NCI-H774 (cell line): ENCODE measurements at places on chromosomes 13 and 19.
A peak's percentile ranks its signal among the peaks of the same experiment; 100 is the strongest.

GRCh38 chr13:21698817-21699679 lies 28.2 kb downstream of the FGF9 start:
- no peak for DNase-seq

DNA sequence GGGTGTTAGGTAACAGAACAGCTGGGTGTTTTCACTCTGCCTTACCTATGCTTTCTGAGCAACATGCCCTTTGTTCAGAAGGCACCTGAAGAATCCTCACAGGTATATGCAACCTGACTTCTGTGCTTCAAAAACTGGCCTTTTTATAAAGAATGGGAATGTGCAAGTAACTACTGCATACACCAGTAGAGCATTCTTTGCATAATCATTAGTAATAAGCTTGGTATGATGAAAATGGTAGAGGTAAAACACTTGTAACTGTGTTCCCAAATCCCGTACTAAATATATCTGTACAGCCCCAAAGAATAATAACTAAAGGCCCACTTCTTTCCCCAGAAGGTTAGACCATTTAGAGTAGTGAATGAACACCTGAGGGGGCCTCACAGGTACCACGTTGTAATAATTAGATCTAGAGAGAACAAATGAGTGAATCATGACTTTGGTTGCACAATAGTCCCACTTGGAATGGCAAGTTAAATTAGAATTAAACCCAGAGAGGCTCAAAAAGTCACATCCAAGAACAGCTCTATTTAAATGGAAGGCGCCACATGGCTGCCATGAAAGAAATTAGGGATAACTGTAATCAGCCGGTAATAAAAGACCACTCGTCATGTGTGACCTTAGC lies 413.9 kb downstream of the KLF12 start:
- no peak for DNase-seq

DNA sequence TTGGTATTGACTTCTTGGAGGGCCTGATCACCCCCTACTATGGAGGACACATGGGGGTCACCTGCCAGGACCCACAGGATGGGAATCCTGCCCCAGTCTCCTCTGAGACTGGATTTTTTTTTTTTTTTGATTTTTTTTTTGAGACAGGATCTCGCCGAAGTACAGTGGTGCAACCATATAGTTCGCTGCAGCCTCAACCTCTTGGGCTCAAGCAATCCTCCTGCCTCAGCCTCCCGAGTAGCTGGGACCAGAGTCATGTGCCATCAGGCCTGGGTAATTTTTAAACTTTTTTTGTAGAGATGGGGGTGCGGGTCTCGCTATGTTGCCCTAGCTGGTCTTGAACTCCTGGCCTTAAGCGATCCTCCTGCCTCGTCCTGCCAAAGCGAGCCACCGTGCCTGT lies 14.2 kb upstream of the ADGRE5 start:
- no peak for DNase-seq

DNA sequence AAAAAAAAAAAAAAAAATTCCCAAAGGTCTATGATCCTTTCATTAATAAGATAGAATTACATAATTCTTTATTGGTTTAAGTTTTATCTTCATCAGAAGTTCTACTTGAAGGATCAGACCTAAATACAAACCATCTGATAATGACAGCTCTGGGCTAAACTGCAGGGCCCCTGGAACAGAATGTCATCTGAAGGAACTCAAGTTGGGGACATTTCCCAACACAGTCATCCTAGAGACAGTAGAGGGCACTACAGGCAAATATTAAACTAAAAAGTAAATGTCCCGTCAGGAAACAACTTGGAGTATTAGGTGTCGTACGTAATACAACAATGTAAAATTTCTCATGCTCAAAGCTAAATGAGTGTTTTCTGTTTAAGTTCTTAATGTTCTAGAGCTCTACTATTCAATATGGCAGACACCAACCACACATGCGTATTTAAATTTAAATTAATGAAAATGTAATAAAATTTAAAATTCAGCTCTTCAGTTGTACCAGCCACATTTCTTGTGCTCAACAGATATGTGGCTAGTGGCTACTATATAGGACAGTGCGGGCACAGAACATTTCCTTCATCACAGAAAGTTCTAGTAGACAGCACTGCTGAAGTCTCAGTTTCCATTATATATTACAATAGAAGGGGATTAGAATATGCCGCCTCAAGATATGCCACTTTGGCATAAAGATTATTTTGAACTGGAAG lies 21.8 kb upstream of the NAXD start:
- peak; percentile 68 for DNase-seq

DNA sequence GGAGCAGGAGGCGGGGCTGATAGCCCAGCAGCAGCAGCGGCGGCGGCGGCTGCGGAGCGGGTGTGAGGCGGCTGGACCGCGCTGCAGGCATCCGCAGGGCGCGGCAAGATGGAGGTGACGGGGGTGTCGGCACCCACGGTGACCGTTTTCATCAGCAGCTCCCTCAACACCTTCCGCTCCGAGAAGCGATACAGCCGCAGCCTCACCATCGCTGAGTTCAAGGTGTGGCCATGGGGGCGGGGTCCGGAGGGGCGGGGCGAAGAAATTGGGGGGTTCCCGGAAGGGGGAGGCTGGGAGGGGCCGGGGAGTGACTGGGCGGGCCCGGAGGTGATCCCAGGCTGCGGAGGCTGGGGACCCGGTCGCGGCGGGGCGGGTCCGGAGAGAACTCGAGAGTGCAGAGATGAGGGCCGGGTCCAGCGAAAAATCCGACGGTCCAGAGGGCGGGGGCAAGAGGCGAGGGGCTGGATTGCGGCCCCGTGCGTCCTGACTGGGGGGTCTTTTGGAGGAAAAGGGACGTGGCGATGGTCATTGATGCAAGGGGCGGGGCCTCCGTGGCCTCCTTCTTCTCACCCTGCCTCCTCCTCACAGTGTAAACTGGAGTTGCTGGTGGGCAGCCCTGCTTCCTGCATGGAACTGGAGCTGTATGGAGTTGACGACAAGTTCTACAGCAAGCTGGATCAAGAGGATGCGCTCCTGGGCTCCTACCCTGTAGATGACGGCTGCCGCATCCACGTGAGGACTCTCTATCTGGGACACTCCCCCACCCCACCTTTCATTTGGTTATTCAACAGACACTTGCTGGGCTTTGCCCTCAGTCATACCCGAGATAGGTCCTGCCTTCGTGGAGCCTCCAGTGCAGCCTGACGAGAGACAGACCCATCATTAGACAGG lies at the start of gene TBCB:
Gene TBCB (plus strand): TSS at position 16 of the 891 bp plus-strand sequence. CDS start 93 bp downstream, at position 109.
- DNase-seq, result peak; percentile 79

DNA sequence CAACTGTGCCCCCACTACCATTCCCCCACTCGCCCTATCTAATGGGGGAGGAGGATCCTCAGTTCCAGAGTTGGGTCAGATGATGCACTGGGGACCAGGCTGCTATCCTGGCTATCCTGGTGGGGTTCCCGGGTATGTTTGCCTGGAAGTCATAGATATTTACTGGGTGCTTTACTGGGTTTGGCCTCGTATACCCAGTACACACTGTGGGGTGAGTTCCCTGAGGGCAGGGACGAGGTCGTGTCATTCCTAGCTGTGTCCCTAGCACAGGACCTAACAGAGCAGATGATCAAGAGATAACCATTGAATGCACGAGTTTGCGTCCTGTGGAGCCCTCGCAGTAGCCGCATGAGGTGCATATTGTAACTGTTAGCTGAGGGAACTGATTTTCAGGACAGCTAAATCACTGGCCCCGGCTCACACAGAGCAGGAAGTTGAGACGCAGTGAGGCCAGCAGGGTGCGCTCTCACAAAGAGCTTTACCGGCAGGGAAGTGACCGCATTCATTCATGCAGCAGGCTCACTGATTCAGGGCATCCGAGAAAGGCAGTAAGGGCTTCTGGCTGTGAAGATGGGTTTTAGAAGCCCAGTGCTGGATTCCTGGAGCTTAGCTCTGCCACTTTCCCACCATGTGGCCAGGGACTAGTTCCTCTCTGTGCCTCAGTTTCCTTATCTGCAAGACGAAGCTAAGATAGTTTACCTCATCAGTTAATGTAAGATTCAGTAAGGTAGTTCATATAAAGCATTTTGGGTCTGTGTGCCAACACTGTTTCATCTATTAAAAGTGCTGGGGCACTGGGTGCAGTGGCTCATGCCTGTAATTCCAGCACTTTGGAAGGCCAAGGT lies 6.0 kb downstream of the RUVBL2 start:
- DNase-seq, result no peak

DNA sequence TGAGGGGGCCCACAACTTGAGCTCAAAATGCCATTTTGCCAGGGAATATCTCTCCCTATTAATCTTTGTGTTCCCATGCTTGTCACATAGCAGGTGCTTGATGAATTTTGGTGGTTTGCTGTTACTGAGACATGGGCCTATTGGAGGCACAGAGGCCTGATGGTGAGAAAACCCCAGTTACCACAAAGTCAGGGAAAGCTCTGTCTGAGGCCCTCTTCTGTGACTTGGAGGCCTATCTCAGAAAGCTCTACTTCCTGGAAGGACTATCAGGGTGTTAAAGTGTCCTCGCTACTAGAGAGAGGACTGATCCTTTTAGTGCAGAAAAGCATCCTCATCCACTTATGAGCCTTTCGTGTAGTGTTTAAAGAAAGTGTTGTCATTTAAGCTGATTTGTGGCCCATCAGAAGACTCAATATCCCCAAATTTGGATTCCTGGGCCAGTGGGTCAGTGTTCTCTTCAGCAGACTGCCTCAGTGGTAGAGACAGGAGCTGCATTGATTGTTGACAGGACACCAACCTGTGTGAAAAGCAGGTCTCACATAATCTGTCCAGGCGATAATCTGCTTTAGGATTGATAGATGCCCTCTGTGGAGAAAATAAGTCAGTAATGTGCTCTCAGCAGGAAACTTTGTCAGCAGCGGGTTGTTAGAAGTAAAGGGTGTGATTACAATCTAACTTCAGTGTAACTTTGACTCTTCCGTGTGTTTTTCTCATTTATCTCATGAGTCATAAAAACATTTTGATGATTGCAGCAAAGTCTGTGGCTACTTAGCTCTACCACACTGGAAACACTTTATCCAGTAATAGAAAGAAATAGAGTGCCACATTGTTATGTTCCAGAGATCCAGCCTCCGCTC lies 121.0 kb downstream of the AKAP11 start:
- no peak for DNase-seq

- no peak for DNase-seq
Observed at GRCh38 chr19:954672-955494, 29.0 kb downstream of the ARID3A start.

- no peak for DNase-seq
Observed at GRCh38 chr13:97948041-97948440, 5.4 kb upstream of the IPO5 start.

DNA sequence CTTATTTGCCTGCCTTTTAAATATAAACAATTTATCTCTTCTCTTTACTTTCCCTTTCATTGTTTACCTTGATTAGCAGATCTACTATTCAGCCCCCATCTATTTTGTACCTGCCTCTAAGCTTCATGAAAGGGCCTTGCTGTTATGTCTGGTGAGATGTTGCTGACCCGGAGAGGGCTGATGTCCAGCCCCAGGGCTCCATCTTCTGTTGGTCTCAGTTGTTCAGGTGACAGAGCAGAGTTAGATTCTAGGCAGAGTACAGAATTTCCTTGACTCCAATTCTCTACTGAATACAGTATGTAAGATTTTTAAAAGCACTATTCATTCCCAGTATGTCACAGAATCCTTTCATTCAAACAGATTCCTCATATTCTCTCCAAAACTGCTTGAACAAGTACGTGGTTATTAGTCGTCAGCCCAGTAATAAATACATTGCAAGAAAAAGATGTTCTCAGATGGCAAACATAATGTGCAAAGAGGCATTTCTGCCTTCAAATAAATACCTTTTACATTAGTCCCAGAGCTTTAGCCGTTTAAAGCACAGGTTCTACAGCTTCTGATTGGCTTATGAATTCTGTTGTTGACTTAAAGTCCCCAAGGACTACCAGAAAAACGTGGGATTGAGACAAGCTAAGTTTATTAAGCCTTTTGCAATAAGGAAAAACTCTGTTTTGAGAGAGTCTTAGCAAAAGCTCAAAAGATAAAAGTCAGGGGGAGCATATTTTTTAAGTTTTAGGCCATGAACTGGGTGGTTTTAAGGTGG lies 159.1 kb downstream of the GPC5 start:
- DNase-seq, result no peak

- no peak for DNase-seq
Observed at GRCh38 chr19:3687774-3688706, 12.2 kb downstream of the PIP5K1C start.
